ENCODE measurements at places on chromosomes 3 and 15. TPM values are rescaled to one million over a fixed set of nuclear protein-coding genes. Genes with fewer than 3 reads are reported as not detected.

The GOLGA8S gene
- total RNA-seq, result not detected

The HYAL2 gene
- total RNA-seq, result 61.4 TPM

GRCh38 chr3:4008205-4008604 lies 209.0 kb downstream of the LRRN1 start:
- no peak for DNase-seq

The ALDH1A2 gene
- total RNA-seq, result 18.9 TPM

The NAA50 gene
- 24.0 TPM for total RNA-seq

The AQR gene
- 9.5 TPM for total RNA-seq

- DNase-seq, result no peak
Measured at GRCh38 chr3:128076483-128077201, 24.4 kb downstream of the SEC61A1 start.

DNA sequence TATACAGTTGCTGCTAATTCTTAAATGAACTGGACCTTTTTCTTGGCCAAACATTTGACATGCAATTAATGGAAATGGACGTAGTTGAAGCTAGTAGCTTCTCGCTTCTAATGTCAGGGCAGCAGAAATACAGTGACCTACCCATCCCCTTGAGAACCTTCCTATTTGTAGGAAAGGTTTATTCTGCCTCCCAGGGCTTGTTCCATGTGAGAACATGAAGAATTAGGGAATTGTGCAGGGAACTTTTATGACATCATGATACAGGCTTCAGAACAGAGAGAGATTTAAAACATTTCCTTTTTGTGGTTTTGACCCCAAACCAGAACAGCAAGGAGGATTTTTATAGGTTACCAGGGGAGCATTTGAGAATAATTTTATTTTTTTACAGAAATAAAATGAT lies 406.6 kb upstream of the PPP2R3A start:
- no peak for DNase-seq

GRCh38 chr3:122988508-122988907 lies 39.1 kb downstream of the SEMA5B start:
- DNase-seq, result no peak

DNA sequence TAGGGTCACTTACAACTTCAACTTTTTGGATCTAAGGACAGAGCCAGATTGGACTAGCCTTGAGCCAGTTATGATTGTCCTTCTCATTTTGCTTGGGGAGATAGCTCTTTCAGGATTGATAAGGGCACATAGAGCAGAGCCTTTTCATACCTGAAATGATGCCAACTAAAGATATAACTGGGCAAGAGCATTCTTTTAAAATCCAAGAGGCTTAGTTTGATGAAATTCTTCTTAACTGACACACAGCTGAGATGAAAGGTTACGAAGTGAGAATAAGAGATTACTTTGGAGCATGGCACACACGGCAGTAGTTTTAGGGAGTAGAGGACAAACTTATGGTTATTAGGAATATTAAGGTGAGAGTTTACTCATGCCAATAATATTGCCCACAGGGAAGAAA lies 12.7 kb downstream of the CD200 start:
- DNase-seq, result no peak

- no peak for DNase-seq
Measured at GRCh38 chr15:63370764-63371163, 10.9 kb downstream of the CA12 start.
